H9 (cell line): ENCODE measurements at places on chromosomes 5 and 9.

DNA sequence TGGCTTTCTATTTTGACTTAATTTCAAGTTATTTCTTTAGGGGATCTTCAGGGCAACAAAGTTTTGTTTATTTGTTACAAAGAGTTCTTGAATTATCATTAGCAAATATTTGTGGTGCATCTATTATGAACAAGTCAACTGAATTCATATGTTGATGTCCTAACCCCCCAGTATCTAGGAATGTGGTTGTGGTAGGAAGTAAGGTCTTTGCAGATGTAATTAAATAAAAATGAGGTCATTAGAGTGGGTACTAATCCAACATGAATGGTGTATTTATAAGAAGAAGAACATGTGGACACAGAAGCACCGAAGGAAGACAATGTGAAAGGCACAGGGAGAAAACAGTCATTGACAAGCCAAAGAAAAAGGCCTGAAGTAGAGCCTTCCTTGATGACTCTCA is 474.0 kb upstream of the DAB2 start:
- DNase-seq, result no peak
- no peaks in the 10 kb centered on the region for H3K36me3 ChIP-seq
- no peaks in the 10 kb centered on the region for H3K4me1 ChIP-seq
- no peaks in the 10 kb centered on the region for H3K27me3 ChIP-seq

GRCh38 chr5:16192311-16192710 is 12.7 kb upstream of the MARCHF11 start:
- H3K27ac ChIP-seq, result no peak overlapping the region
- H3K4me1 ChIP-seq, result no peaks in the 10 kb centered on the region; the same call in 1 of the 2 replicates
- peaks cover 12% of the 10 kb centered on the region for H3K36me3 ChIP-seq
- H3K27me3 ChIP-seq, result no peaks in the 10 kb centered on the region

DNA sequence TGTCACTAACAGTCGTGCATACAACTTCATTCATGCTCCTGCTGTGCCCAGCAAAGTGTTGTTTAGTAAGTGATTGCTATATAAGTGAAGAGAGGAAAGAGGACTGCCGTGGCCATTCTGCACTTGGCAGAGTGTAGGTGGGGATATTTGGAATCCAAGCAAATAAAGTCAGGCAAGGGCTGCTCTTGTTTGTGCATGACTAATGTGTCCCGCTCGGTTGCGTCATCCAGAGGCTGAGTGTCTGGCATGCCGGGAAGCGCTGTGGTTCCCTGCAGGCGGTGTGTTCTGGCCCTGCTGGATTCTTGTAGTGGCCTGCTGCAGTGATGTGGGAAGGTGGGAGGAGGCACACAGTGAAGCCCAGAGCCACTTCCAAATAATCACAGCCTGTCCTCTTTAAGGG is 136.9 kb upstream of the ANKH start:
- no peaks in the 10 kb centered on the region for H3K36me3 ChIP-seq
- H3K27me3 ChIP-seq, result no peaks in the 10 kb centered on the region
- no peak overlapping the region for H3K27ac ChIP-seq
- no peak overlapping the region for H3K4me3 ChIP-seq

- H3K4me1 ChIP-seq, result no peaks in the 10 kb centered on the region
- no peak for DNase-seq
- H3K27ac ChIP-seq, result no peak overlapping the region
- no peak overlapping the region for H3K4me3 ChIP-seq
- H3K36me3 ChIP-seq, result peaks cover 3% of the 10 kb centered on the region; the same call in 1 of the 2 replicates
- H3K27me3 ChIP-seq, result no peaks in the 10 kb centered on the region
Observed at GRCh38 chr9:136013524-136014034, 52.4 kb upstream of the UBAC1 start.

DNA sequence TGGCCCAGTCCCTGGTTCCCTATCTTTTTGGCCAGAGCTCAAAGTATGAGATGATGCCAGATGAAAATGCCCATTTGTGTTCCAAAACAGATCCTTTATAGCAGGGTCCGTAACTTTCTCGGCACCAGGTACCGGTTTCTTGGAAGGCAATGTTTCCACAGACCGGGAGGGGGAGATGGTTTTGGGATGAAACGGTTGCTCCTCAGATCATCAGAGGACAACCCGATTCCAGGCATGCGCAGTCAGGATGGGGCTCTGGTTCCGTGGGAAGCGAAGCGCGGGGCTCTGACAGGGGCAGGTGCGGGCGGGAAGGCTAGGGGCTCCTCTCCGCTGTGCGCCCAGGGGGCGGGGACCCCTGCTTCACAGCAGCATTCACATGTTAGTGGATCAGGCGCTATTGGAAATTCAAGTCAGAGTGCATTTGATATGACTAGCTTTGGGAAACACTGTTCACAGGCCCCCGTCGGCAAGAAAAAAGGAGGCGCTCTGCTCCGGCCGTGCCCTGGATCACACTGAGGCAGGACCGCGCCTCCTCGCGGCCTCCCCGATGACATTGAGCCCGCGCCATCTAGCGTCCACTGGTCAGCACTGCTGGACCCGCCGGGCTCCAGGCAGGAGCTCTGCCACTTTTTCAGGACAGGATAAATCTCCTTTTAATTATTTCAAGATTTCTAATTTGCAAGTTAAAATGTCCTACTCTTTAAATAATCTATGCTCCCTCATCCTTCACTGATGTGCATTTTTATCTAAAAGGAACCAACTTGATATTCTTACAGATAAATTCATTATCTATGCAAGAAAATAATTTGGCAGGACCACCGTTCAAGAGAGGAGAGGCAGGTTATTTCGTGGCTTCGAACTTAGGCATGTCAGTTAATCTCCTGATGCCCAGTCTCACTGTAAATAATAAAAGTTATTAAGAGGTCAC is 190.0 kb downstream of the FANCC start:
- no peaks in the 10 kb centered on the region for H3K36me3 ChIP-seq
- DNase-seq, result peak; percentile 90
- H3K27ac ChIP-seq, result no peak overlapping the region
- H3K4me1 ChIP-seq, result peaks cover 10% of the 10 kb centered on the region; the same call in 1 of the 2 replicates
- H3K4me3 ChIP-seq, result peak overlapping the region; percentile 57
